ENCODE measurements at places on chromosomes 12 and 14.

- peak; percentile 70 for DNase-seq
These were observed 77.9 kb upstream of the PWP1 start for GRCh38 chr12:107607464-107608392.

DNA sequence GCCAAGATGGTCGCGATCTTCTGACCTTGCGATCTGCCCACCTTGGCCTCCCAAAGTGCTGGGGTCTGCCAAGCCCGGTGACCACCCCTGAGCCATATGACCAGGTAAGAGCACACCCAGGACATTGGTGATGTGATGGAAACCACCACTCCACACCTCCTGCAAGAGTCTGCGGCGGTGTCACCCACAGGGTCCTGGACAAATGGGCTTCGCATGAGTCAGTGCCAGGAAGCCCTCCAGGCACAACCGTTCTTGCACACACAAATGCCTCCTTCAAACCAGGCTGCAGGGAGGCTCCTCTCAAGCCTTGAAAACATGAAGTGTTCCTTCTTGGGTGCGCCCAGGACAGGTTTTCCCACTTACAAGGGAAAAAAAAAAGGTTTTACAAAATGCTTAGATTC lies 16.6 kb downstream of the PITPNM2 start:
- no peak for DNase-seq

GRCh38 chr14:30738978-30739377 lies 116.9 kb downstream of the SCFD1 start:
- DNase-seq: no peak

DNA sequence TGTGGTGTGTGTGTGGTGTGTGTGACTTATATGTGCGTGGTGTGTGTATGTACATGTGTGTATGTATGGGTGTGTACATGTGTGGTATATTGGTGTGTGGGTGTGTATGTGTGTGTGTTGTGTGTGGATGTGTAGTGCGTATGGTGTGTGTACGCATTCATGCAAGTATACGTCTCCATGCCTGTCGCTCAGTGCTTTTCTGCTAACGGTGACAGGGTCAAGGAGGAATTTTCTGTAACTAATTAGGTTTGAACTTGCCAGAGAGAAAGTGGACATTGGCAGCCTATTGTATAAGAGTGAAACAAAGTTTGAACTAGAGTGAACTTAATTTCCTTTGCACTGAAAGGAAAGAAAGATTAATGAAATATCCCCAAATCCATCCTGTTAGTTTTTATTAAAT lies 120.9 kb upstream of the GSC start:
- DNase-seq: no peak

GRCh38 chr14:102592763-102593060 lies 263 bp downstream of the RCOR1 start:
- no peak for DNase-seq

- DNase-seq: no peak
These were observed 42.8 kb upstream of the RIN3 start for GRCh38 chr14:92470811-92471210.

GRCh38 chr14:67602076-67602475 lies 2.0 kb upstream of the PIGH start:
- no peak for DNase-seq

- no peak for DNase-seq
These were observed 106.1 kb downstream of the PAX9 start for GRCh38 chr14:36767603-36768281.

DNA sequence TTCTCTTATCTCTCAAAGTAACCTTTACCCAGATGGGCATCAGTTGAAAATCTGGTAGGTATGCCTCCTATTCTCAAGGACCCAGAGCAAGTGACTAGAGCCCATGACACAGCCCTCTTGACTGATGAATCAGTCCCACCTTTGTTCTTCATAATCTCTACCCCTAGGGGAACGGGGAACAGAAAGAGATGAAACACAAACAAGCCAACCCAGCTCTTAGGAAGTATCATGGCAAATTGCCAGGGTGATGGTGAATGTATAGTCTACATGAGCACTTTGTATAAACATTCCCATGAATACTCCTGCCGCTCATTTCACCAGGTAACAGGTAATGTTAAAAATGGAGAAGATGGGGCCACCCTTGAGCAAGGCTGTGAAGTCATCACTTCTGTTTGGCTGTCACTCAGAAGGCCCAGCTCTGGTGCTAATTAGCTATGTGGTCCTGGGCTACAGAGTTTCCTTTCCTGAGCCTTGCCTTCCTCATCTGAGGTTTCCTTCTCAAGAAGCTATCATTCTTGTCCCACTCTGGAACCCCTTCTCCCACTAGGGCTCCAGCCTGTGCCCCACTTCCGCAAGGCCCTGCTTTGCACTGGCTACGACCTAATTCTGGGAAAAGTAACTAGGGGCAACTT lies 161.7 kb downstream of the ANO2 start:
- no peak for DNase-seq

DNA sequence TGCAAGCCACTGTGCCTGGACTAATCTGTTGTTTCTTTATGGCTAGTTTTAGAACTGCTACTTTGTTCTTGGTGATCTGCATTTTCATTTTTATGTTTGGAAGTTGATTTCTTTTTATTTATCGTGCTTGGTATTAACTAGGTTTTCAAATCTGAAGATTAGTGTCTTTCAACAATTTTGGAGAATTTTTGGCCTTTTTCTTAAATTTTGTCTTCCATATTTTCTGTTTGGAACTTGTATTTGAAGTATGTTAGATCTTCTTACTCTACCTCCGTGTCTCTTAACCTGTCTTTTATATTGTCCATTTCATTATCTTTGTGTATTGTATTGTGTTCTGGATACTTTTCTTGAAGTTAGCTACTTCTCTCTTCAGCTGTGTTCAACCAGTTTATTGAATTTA lies 9.5 kb downstream of the FRS2 start:
- DNase-seq: no peak

- DNase-seq: no peak
These were observed 55.0 kb upstream of the SGPP1 start for GRCh38 chr14:63782683-63783389.

DNA sequence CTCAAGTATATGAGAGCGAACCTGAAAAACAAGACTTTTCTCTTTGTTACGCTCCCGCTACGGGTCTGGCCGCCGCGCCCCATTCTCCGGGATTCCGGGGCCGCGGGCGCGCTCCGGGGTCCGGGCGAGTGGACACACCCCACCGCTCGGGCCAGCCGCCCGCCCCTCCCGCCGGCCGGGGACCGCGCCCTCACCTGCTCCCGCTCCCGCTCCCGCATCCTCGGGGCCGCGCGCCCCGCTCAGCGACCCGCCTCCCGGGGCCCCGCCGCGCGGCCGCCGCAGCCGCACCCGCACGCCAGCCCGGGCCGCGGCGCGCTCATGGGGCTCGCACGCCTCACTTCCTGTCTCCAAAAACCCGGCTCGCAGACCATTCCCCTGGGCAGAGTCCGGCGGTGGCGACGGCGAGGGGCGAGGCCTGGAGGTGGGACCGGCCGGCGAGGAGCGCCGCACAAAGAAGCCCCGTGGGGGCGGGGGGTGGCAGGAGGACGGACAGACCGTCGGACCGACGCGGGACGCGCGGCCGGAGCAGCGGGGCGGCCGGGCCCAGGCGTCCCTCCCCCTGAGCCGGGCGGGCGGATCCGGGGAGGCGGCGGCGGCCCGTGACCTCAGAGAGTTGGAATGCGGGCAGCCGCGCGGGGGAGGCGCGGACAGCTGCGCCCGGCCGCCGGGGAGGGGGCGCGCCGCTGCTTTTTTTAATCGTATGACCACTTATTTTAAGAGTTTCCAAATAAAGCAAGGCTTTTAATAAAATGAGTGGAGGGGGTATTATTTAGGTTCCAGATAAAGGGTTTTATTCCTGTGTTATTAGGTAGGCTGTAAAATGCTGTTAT lies at the start of gene PTPN21:
Gene PTPN21, minus strand, starts transcription at position 551 of the 830 bp plus-strand sequence. CDS start 4,590 bp downstream, outside the sequence.
- no peak for DNase-seq

DNA sequence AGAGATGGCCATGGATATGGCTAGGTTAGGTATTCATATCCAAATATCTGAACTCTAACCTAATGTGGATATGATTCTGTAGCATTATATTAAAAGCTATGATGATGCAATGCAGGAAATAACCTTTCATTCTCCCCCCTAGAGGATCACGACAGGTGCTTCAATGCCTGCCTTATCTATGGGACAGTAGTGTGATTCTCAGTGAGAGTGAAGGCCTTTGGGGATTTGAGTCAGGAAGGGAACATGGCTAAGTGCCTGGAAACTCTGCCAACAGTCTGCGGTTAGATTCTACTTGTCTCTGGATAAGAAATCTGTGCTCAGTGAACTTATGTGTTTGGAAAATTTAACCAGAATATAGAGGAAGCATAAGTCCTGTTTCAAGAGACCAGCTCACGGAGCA lies 81.8 kb downstream of the SLC38A1 start:
- no peak for DNase-seq

DNA sequence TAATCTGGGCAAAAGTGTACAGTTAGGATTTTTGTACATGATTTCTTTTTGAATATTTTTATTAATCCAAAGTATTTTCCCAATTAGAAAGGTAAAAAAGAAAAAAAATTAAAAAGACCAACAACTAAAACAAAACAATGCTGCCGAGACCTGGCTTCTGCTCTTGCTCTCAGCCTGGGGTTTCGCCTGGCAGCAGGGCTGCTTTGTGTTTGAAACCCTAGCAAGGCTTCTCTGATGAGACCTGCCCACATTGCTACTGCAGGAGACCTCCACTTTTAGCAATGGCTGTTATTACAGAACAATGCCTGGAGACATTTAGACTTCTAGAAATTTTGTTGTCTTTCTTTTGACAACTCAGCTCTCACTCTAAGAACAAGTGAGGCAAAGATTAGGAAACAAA lies 1153.0 kb upstream of the TMEM132C start:
- no peak for DNase-seq

GRCh38 chr12:132227782-132228475 lies 83.7 kb downstream of the NOC4L start:
- DNase-seq: no peak

DNA sequence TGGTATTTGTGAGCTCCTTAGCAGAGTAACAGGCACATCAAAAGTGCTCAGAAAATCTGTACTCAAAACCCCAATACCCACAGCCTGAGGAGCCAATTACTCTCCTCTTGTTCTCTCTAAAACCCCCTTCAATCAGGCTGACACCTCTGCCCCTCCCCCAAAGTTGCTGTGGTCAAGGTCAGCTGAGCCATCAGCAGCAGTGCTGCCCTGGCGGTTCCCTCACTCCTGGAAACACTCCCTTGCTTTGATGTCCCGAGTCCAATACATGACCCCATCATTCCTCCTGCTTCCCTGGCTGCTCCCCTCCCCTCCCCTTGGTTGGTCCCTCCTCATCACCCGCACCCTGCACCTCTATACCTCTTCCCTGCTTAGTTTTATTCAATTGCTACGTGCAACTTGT lies 57.2 kb upstream of the C14orf132 start:
- DNase-seq: no peak

DNA sequence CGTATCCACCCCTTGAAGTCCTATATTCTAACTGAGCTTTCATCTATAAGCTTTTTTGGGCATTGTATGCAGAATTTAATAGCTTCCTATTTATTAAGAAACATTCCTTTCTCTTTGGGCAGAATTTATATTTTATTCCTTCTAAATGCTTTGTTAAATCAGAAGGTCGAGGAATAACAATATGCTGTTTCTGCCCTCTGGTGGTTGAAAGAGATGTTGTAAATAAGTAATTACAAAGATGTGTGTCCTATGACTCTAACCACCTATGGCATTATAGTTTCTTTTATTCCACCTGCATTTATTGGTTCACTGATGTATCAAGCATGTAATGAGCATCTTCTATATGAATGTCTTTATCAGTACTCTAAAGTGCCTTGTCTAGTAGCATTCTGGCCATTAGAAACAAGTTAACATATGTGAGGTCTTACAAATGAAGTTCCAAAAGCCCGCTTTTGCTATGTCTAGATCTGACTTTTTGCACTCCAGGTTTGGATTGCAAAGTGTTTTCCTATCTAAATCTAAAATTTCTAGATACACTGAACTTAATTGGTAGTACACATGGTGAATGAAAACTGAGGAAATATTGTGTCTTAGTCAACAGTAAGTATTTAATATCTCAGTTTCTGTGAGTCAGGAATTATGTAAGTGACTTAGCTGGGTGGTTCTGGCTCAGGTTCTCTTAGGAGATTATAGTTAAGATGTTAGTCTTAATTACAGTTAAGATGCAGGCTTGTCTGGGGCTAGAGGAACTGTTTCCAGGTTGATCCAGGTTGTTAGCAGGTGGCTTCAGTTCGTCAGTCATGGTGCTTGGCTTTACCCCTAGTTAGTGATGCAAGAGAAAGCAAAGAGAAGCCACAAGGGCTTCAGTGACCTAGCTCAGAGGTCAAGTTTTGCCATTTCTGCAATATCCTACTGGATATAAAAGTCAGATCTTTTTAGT lies 57.5 kb downstream of the PLEKHA5 start:
- DNase-seq: no peak

- DNase-seq: no peak
These were observed 224.0 kb downstream of the KTN1 start for GRCh38 chr14:55803873-55804553.

- DNase-seq: no peak
These were observed 60.7 kb downstream of the NTF3 start for GRCh38 chr12:5492562-5492961.

- DNase-seq: no peak
These were observed 120.1 kb upstream of the MAX start for GRCh38 chr14:65222440-65222858.

- DNase-seq: no peak
These were observed 50.4 kb downstream of the ITPK1 start for GRCh38 chr14:93065272-93065730.

GRCh38 chr12:54593135-54593534 lies 4.7 kb upstream of the PPP1R1A start:
- DNase-seq: peak; percentile 5

- DNase-seq: no peak
These were observed 24.2 kb downstream of the FGD4 start for GRCh38 chr12:32423559-32423958.

GRCh38 chr14:54493293-54493692 lies 4.5 kb upstream of the GMFB start:
- DNase-seq: no peak

GRCh38 chr12:27709932-27710591 lies 570 bp upstream of the MRPS35 start:
- no peak for DNase-seq

- DNase-seq: no peak
These were observed 23.9 kb downstream of the SLC7A8 start for GRCh38 chr14:23159532-23159931.

GRCh38 chr14:74362361-74362915 lies 14.2 kb downstream of the VRTN start:
- DNase-seq: peak; percentile 53

- no peak for DNase-seq
These were observed 396.5 kb downstream of the FOXG1 start for GRCh38 chr14:29163109-29163508.

GRCh38 chr12:10227648-10228047 lies 15.0 kb downstream of the GABARAPL1 start:
- no peak for DNase-seq
